ENCODE measurements at places on chromosomes 4 and X.

GRCh38 chr4:20272411-20272872, 20.7 kb downstream of the SLIT2 start:
- no peak for DNase-seq

DNA sequence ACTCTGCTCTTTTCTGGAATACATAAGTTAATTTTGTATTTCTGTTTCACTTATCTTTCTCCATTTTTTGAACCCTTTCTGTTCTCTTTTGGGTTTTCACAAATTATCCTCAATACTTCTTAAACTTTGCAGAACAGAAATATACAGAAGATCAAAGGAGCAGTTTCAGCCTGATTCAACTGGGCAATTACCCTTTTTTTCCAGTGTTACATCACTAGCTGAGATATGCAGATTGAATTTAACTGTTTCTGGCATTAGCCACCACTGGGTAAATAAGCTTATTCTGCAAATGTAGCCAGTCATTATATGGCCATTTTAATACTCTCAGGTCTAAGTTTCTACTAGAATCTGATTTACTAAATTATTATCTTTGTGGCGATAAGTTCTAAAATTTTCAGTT, 66.9 kb upstream of the GRID2 start:
- DNase-seq: no peak

DNA sequence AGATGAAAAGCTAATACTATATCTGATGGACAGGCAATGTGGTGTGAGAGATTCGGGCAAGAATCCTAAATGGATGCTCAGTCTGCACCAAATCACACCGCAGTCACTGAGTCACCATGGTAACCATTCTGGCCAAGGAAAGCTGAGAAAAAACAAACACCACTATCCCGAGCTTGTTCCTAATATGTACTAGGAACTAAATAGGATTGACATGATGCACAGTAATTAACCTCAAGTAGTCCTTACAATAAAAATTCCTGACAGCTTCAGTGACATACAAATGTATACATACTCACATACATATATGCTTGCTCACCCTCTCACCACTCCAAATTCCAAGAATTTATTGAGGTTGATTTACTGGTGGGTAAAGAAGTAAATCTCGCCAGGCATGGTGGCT, 1.1 kb upstream of the RAB40A start:
- no peak for DNase-seq

GRCh38 chrX:47497271-47497888, 14.4 kb upstream of the ZNF41 start:
- no peak for DNase-seq

DNA sequence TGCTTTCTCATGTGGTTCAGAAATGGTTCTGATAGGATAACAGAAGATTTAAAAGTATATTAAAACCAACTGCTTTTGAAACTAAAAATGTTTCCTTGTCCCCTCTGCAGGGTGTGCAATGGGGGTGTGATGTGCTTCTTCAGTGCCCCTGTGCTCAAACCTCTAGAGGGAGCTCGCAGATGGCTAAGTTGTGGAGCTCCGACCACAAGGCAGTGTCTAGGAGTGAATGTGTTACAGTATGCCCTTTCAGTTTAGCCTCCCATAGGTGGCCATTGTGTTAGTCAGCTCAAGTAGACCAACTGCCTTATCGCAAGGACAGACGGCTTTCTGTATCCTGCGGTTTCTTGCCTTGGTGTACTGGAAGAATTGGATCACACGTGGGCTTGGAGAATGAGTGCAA, 130.5 kb downstream of the TENT5D start:
- no peak for DNase-seq

GRCh38 chr4:110108422-110108821, 90.0 kb downstream of the ELOVL6 start:
- DNase-seq: no peak

DNA sequence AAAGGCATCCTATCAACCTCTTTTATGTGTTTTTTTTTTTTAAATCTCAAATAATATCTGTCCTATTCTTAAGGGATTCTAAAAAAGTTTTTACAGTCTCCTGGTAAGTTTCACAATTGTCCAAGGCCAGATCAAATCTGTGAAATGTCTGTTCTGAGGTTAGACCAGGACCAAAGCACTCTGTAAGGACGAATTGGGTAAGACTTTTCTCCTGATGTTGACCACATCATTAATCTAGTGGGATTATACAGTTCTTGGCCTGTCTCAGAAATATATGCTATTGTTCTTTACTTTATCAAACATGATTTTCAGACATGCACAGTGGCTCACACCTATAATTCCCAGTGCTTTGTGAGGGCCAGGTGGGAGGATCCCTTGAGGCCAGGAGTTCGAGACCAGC, 45.8 kb upstream of the TMEM131L start:
- DNase-seq: no peak

- no peak for DNase-seq
Observed at GRCh38 chrX:40008791-40009461, 88.8 kb downstream of the BCOR start.

- no peak for DNase-seq
Observed at GRCh38 chrX:7024850-7025249, 122.7 kb upstream of the STS start.

DNA sequence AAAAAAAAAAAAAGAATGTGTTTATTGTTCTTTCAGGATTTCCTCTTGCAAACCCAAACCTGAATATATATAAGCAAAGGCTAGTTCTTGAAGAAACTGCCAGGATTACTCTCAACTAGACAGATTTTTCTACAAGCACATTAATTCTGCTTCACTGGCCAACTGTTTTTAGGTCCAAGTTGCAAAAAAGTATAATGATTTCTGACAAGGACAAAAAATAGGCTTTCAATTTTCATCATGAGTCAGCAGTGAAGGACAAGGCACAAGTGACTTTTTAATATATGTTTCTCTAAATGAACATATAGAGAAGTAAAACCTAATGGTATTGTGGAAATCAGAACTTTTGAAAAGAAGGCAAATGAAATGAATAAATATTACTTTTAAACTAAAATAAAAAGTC, 73.7 kb downstream of the ELOVL6 start:
- no peak for DNase-seq

GRCh38 chr4:125277790-125278189, 37.0 kb upstream of the FAT4 start:
- no peak for DNase-seq

- no peak for DNase-seq
Observed at GRCh38 chr4:137739391-137739790, 207.1 kb upstream of the PCDH18 start.

DNA sequence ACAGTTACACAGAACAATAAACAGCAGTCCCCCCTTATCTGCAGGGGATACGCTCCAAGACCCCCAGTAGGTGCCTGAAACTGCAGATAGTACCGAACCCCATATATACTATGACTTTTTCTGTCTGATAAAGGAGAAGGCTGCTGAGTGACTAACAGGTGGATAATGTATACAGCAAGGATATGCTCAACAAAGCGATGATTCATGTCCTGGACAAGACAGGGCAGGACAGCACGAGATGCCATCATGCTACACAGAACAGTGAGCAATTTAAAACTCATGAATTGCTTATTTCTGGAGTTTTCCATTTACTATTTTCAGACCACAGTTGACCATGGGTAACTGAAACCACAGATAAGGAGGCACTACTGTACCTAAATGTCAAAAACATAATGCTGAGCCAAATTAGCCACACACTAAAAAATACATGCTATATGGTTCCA, 76.1 kb downstream of the MANBA start:
- no peak for DNase-seq

GRCh38 chrX:109927663-109928273, 75.1 kb upstream of the TMEM164 start:
- DNase-seq: no peak

- no peak for DNase-seq
Observed at GRCh38 chr4:7960017-7960789, 20.5 kb upstream of the AFAP1 start.

DNA sequence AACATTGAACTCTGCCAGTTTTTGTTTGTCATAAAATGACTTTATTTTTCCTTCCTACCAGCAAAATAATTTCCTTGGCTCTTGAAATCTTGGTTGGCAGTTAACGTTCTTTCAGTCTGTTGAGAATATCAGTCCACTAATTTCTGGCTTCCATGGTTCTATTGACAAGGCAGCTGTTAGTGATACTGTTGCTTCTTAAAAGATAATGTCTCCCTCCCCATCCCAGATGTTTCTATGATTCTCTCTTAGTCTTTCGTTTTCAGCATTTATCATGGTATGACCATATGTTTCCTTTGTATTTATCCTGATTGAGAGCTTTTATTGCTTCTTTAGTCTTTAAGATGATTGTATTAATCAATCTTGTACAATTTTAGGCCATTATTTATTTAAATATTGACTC, 81.1 kb upstream of the STK26 start:
- no peak for DNase-seq

DNA sequence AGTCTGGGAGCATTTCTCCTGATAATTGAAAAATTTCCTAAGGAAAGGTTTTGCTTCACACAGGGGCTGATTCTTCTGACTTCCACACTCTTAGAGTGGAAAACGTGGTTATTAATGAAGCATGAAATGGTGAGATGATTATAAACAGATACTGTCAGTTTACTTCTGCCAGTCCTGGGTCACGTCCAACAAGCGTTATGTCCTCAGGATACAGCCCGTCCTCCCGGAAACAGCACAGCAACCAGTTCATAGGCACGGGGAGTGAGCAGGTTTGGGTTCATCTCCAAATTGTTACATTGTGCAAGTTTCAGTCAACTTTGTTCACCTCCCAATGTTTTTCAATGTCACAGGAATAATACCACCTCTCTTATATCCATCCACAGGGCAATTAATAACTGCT, 98.8 kb downstream of the NPNT start:
- no peak for DNase-seq

DNA sequence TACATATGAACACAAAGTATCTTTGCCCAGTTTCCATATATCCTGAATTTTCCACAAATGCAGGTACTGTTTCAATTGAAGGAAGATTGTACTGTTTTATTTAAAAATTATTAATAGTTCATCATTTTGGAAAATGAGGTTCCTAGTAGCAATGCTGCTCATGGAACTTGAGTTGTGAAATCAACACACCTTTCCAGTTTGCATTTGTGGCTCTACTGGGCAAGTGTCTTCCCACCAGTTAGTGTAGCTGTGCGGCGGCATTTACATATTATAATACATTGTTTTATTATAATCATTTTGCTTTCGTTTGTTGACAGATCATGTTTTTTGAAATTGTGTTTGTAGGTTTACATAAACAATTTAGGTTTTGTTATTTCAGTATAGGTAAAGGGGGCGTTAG, 2.0 kb upstream of the DDX3X start:
- no peak for DNase-seq

DNA sequence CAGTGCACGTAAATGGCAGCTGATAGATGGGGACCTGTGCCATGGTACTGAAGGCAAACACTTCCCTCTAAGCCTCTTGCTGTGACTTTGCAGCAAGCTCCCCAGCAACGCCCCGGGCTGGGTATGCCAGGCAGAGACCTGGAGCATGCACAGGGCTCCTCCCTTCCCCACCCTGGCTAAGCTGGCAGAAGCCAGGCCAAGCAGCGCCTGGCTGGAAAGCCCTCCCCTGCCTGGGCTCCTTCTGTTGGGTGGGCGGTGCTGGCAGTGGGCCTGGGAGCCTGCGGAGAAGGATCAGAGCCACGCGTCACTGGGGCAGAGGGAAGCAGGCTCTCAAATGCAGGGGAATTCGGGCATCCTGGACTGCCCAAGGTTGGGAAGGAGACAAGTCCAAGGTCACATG, 3.6 kb downstream of the ATP2B3 start:
- no peak for DNase-seq

- no peak for DNase-seq
Observed at GRCh38 chrX:8907688-8908087, 106.5 kb upstream of the FAM9A start.

- no peak for DNase-seq
Observed at GRCh38 chr4:153927451-153927850, 138.6 kb upstream of the SFRP2 start.

GRCh38 chr4:76948443-76949275, 893 bp upstream of the SEPTIN11 start:
- no peak for DNase-seq

DNA sequence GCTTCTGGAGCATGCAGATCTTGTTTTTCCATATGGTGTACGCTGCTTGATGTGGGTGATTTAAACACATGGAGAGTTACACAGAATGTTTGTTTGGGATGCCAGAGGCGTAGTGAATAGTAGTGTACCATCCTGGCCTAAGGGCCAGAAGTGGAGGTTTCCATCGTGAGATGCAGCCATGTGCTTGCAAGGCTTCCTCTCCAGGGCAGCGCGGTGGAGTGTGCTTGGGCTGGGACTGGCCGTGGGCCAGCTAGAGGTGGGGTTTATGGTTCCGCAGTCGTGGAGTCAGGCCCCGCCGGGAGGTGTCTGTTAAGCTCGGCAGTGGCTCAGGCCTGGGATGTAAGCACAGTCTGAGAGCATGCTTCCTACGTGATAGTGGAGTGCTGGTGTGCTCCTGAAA, 14.0 kb downstream of the STOX2 start:
- DNase-seq: no peak

DNA sequence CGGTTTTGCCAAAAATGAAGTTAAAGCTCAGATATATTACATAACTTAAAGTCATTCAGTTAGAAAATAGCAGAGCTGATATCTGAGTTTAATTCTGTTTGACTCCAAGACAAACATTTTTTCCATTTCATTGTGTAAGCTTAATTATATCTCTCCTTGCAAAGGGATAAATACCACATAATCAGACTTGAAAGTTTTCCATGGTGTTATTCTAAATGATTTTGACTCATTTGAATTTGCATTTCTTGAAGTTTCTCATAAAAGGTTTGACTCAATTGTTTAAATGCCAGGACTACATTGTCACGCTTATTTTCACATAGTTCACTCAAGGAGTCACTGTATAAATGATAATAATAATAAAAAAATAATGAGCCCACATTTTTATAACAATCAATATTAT, 39.4 kb upstream of the DDX60 start:
- no peak for DNase-seq

GRCh38 chr4:186104890-186105646, 564 bp downstream of the FAM149A start:
- no peak for DNase-seq

DNA sequence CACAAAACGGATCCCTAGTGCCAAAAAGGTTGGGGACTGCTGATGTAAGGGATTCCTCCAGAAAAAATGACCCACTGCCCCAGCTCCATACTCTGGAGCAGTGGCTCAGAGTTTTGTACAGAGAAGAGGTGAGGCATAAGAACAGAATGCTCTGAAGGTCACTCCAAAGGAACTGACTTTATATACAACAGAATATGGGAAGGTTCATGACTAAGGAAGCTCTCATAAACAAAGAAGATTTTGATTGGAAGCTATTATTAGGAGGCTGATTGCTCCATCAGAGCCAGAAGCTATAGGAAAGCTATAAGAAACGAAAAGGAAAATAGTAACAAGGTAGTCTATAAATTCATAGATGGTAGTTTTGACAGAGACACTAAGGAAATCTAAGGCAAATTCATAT, 203.1 kb downstream of the SLC7A11 start:
- DNase-seq: no peak

GRCh38 chr4:138706201-138706600, 309.4 kb upstream of the NOCT start:
- DNase-seq: no peak
